ENCODE measurements at places on chromosomes 12 and 14. TPM values are rescaled to one million over a fixed set of nuclear protein-coding genes. Genes with fewer than 3 reads are reported as not detected.

DNA sequence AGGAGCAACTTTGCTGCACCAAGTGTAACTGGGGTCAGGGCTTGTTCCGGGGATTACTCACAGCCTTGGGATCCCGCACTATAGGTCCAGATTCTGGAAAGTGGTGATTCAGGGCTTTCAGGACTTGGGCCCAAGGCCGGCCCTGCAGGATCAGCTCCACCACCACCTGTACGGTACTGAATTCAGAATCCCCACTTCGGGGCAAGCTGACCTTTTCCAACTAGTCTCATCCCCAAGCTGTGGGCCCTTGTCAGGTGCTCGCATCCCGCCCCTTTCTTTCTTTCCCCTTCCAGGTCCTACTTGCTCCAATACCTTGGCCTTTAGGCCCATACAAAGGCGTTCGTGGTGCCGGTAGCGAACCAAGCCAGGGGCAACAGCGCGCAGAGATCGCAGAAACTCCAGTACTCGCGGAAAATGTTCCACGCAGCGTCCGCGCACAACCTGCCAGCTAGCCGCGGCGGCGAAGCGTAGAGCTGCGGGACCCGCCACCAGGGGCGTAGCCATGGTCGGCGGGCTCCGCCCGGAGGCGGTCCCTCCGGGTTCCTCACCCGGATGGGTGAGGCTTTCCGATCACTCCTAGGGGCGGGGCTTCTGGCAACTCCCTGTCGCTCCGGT, 487 bp downstream of the TINF2 start:
- DNase-seq, result peak; percentile 94

The ZNF839 gene
- total RNA-seq, result 7.8 TPM

DNA sequence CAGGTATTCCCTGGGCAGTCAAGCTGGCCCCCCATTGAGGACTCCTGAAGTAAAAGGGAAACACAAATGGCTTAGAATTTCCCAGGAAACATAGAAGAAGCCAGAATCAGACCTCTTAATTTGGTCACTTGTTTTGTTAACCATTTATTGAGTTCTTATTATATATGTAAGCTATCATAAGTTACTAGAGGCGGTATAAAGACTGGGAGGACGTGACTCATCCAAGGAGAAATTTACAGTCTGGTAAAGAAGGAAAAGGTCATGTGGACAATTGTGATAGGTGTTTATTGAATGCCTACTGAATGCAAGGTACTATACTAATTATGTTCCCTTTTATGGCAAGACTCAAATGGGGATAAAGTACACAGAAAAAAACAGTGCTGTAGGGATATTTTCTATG, 146.7 kb downstream of the DYRK2 start:
- no peak for DNase-seq

DNA sequence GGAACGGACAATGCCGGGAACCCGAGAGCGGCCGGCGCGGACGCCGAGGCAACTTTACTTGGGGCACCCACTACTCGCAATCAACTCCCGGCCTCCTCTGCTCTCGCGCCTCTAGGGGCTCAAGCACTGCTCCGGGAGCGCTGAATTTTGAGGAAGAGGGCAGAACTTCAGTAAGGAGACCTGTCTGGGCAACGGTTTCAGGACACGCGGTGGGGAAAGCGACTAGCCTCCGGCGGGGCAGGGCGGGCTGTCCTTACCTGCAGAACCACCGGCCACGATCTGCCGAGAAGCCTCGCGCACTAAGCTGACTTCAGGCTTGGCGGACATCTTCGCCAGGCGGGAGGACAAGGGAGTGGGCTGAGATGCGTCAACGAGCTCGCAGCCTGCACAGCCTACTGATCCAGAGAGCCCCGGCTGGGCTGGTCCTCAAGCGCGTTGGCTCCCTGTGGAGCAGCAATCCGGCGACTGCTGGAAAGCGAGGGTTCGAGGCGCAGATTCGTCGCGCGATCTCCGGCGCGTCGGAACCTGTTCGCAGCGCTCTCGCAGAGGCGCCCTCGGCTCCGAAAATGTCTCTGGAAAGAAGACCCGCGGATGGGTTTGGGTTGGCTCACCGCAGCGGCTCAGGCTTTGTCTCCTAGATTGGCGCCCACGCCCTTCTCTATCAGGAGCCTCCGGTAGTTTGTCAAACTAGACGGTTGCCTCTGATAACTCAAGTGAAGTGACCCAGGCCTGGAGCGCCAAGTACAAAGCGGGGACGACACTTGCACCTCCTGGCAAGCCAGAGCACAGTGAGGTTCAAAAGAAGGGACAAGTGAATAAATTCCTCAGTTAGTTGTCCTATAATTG, at the start of gene SLC25A21:
TSS of gene SLC25A21 (minus strand) at position 583 of the 846 bp plus-strand sequence.
- peak; percentile 81 for DNase-seq

GRCh38 chr14:91872011-91872501, 4.7 kb upstream of the TC2N start:
- peak; percentile 69 for DNase-seq

DNA sequence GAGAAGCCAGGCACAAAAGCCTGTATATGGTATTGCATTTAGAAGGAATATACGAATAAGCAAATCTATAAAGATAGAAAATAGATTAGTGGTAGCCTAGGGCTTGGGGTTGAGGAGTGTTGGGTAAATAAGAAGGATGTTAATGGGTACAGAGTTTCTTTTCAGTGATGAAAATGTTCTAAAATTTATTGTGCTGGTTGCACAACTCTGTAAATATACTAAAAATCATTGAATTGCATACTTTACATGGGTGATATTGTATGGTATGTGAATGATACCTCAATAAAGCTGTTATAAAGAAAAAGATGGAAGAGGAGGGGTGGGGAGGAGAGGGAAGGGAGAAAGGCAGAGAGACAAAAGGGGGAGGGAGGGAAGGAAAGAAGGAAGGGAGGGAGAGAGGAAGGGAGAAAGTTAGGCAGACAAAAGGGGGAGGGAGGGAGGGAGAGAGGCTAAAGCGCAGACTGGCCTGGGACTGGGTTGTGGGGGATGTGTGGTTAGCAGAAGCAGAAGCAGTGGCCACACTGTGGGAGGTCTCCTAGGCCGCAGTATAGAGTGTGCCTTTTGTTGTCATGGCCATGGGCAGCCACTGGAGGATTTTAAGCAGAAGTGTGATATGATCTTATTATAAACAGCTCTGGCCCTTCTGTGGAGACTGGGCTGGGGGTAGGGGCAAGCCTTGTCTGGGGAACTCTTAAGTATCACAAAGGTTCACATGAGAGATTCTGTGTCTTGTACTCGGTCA, 73.6 kb upstream of the ELK3 start:
- DNase-seq, result no peak

GRCh38 chr12:100858656-100859055, 64.1 kb downstream of the ANO4 start:
- no peak for DNase-seq

DNA sequence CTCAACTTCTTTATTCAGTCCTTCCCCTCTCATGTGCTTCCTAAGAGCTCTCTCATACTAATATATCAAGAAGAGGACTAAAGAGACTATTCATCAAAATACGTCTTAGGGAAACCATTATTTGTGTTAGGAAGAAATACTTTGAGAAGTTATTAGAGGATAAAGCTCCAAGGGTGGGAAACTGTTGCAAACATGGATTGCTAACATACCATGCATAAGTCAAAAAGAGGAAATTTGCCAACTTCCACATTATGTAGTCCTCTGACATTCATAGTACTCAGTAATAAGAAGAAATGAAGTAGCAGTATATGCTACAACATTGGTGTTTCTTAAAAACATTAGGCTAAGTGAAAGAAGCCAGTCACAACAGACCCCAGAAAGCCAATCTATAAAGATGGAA, 128.8 kb upstream of the CLEC14A start:
- DNase-seq, result no peak

DNA sequence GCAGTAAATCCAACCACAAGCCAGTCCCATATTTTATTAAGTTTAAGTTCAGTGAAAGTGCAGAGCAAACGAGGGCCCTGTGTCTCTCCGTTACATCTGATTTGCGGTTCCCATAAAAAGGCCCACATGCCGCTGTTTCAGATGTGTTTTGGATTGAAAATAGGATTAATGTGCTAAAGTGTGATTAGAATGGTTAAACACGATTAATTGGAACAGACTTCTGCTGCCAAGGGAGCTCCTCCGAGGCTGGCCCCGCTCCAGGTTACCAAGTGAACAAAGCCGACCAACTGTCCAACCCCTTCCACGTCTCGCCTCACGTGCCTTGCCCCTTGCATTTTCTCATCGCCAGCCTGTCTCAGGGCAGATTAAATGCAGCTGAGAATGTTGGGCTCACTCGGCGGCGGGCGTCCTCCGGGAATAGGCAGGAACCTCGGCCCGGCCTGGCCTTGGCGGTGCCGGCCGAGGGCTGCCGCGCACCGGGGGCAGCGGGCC, 166.5 kb upstream of the GSC start:
- DNase-seq, result peak; percentile 80

DNA sequence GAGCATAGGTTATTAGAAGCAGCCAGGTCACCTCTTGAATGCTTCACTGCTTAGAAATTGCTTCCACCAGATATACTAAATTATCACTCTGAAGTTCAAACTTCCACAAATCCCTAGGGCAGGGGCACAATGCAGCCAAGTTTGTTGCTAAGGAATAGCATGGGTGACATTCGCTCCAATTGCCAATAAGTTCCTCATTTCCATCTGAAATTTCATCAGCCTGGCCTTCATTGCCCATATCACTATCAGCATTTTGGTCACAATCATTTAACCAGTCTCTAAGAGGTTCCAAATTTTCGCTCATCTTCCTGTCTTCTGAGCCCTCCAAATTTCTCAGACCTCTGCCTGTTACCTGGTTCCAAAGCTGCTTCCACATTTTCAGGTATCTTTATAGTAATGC, 356.1 kb downstream of the DAD1 start:
- no peak for DNase-seq

Data from Right ventricle myocardium superior (tissue), 1 donor.